Kasumi-1 (cell line): ENCODE measurements at places on chromosomes 1 and 21.

- no peak for DNase-seq
Measured at GRCh38 chr1:111776391-111776790, 20.7 kb downstream of the DDX20 start.

GRCh38 chr21:36436829-36437744, 42.8 kb downstream of the CLDN14 start:
- no peak for DNase-seq

DNA sequence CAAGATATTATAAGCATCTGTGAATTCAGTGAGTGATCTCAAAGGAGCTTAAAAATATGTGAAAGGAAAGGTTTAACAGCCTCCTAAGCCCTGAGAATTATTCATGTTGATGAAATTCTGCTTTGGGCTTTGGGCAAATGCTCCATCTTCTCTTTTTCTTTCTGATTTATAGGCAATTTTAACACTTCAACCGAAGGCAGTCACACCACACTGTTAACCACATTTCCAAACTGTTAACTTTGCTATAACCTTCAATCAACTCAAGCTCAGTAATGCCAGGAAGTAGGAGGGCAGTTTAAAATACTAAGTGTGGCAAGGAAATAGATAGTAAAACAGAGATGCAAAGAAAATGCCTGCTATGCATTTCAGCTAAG, 54.4 kb upstream of the NEK7 start:
- peak; percentile 18 for DNase-seq

GRCh38 chr1:91098299-91098906, 76.6 kb upstream of the ZNF644 start:
- no peak for DNase-seq
